ENCODE measurements at places on chromosomes 3 and 15. TPM values are rescaled to one million over a fixed set of nuclear protein-coding genes. Genes with fewer than 3 reads are reported as not detected.

DNA sequence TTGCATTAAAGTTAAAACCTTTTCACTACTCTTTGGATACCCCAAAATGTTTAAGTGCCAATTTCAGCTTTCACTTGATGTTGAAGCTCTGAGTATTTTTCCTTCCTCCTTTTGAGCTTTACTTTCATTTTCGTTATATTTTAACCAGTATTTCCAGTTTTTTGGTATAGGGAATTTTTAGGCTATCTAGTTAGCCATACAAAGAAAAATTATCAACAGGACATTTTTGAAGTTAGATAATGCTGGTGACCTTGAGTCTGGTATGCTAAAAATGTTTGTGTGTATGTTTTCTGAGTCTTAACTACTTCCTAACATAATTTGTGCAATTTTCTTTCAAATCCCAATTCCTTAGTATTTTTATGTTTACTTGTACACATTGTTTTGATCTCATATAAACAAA lies 284.8 kb downstream of the OTOL1 start:
- no peak for DNase-seq

IL17RE gene
- total RNA-seq, result 1.3 TPM

ERC2 gene
- total RNA-seq, result not detected

KATNBL1 gene
- 49.8 TPM for total RNA-seq

LYZL4 gene
- total RNA-seq, result not detected

Measured in A172 (cell line).